LHCN-M2 (cell line): ENCODE measurements at places on chromosomes 11 and 22. TPM values are rescaled to one million over a fixed set of nuclear protein-coding genes. Genes with fewer than 3 reads are reported as not detected.

- DNase-seq, result no peak
Observed at GRCh38 chr11:130578738-130579368, 130.4 kb downstream of the ADAMTS15 start.

DNA sequence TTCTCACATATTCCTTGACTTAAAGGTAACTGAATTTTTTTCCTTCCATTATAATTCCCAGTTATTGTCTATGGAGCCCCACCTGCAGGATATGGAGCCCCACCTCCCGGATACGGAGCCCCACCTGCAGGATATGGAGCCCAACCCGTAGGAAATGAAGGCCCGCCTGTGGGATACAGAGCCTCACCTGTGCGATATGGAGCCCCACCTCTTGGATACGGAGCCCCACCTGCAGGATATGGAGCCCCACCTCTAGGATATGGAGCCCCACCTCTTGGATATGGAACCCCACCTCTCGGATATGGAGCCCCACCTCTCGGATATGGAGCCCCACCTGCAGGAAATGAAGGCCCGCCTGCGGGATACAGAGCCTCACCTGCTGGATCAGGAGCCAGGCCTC is 28.1 kb downstream of the WBP2NL start:
- no peak for DNase-seq

GRCh38 chr22:31340360-31340759 is 5.8 kb downstream of the PATZ1 start:
- DNase-seq, result no peak

DNA sequence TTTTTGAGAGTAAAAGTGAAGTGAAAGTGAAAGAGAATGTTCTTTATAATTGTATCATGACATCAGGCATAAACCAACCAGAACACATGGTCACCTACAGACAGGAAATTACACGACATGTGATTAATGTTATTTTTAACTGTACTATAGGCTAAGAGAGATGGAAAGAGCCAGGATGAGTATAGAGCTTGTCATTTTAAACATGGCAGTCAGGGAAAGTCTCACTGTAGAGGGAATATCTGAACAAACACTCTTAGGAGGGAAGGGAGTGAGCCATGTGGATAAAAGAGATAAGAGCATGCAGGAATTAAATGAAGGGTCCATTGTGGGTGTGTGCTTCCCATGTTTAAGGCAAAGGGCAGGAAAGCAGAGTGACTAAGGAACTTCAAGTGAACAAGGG is 599.1 kb upstream of the FAT3 start:
- no peak for DNase-seq

DNA sequence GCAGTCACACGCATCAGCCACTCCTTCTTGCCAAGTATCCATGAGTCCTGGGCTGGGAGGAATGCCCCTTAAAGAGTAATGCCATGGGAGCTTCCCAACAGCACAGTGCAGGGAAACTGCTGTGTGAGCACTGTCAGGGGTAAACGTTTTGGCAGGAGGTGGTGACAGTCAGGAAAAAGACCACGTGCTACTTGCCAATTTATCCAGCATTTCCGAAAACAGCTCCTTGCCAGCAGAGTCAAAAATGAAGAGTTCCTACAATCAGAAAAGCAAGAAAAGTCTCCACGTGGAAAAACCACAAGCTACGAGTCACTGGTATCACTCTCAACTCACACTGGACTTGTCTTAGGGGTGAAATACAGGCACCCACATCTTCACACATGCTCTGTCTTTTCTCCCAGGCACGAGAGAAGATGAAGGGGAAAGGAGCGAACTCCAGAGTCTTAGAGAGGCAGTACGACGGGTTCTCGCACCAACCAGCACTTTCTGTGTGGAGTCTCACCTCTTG is 9.9 kb downstream of the IFT27 start:
- DNase-seq, result peak; percentile 45

- no peak for DNase-seq
Observed at GRCh38 chr11:352456-353031, 16.8 kb upstream of the B4GALNT4 start.

GRCh38 chr22:43399338-43399979 is 12.4 kb upstream of the MPPED1 start:
- no peak for DNase-seq

DNA sequence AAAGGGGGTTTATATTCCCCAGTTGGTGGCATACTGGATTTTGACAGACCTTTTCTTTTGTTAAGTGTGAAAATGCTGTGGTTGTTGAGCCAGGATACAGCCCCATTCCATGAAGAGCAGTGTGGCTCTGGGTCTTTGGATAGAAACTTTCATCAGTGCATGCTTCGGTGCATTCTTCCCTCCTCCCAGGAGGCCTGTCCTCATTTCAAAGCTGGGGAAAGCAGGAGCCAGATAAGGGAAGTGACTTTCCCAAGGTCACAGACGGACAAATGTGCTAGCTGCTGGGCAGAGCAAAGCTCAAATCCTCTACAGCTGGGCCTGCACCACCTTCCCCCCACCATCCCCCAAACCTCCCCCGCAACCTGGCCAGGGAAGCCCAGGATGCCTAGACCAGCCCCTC is 184.5 kb upstream of the NTM start:
- no peak for DNase-seq

GRCh38 chr11:41323446-41323845 is 136.0 kb downstream of the LRRC4C start:
- DNase-seq, result no peak

DNA sequence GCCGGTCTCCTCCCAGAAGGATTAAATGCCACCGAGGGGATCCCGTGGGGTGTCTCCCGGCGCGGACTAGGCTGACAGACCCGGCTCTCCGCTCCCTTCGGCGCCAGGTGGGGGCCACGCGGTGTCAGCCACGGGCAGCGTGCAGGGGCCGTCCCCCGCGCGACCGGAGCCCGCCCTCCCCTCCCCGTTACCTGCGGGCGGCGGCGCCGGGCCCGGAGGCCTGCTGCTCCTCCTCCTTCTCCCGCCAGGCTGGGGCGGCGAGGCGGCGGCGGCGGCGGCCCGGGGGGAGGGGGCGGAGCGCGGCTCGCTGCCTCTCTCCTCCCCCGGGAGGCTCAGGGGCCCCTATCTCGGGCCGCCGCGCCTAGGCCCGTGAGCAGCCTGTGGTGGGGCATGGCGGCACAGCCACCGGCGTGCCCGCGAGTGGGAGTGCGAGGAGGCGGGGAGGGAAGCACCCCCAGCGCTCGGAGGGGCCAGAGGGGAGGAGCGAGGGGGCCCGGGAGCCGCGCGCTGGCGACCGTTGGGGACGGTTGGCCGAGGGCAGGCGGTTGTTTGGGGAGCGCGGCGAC is 450 bp downstream of the ZBTB44 start:
- DNase-seq, result peak; percentile 28

DNA sequence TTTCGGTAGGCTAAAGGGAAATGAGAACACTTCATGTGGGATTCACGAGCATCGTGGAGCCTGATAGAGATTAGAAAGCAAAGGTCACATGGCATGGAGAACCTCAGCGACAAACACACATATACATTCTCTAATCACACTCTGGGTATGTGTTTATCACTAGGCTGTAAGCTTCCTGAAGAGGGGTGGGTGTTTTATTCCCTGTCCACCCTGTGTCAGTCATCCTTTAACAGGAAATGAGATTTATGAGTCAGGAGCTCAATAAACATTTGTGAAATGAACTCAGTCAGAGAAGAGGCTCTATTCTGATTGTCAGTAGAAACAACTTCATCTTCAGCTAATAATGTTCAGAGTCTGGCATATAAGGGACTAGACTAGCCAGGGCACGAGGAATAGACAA is 71.7 kb upstream of the EIF3M start:
- DNase-seq, result no peak

GRCh38 chr22:29689206-29689879 is 30.5 kb upstream of the CABP7 start:
- DNase-seq, result peak; percentile 67

DNA sequence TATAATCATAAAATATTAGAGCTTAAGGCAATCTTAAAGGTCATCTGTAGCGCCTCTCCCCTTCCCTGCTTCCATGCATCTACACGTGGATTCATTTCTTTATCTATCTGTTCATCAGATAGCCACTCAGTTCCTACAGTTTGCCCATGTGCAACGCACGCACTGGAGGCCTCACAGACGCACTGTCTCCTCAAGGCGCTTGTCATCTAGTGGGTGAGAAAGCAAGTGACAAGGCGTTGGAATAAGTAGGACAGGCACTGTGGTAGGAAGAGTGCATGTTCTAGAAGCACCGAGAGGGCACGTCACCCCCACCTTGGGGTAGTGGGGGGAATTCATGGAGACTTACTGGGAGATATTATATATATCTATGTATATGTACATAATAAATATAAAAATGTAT is 20.8 kb upstream of the JAM3 start:
- DNase-seq, result no peak

Gene RTCB
- 101 and 102 TPM in 2 replicates for total RNA-seq

Gene OR5AR1
- total RNA-seq, result not detected in 2 replicates

Gene APOA4
- not detected in 2 replicates for total RNA-seq

Gene OR52I1
- total RNA-seq, result not detected in 2 replicates

Gene FXYD2
- not detected in 2 replicates for total RNA-seq

Gene FADS3
- total RNA-seq, result 293 and 313 TPM in 2 replicates

Gene HEPN1
- not detected in 2 replicates for total RNA-seq

Gene ASCL3
- not detected in 2 replicates for total RNA-seq
